Uterus (tissue), 4 donors: ENCODE measurements at places on chromosomes 11 and 22. TPM values are rescaled to one million over a fixed set of nuclear protein-coding genes. Genes with fewer than 3 reads are reported as not detected.

Gene HOATZ
- total RNA-seq: not detected

Gene APOBEC3H
- total RNA-seq: not detected

- DNase-seq: no peak
Observed at GRCh38 chr22:45554040-45554406, 51.3 kb downstream of the FBLN1 start.

Gene OR8A1
- total RNA-seq: not detected

Gene C11orf87
- not detected for total RNA-seq

GRCh38 chr22:30763815-30764673, 69.4 kb downstream of the OSBP2 start:
- DNase-seq: no peak

- no peak for DNase-seq
Observed at GRCh38 chr11:94558932-94559331, 8.2 kb upstream of the PIWIL4 start.

DNA sequence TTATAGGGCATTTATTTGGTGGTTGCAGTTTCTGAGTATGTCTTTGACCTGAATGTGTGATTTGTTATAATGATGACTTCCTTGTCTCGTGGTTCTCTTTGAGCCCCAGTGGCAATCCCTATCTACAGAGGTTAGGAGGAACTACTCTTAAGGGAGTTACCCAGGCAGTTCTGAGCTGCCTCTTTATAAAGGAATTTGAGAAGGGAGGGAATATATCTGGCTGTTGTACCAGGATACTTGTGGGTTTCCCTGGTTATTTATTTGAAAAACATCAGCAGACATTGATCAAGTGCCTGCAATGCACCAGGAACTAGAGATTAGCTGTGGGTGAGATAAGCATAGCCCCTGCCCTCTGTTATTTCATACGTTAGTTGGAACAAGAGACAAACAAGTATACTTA, 243.5 kb upstream of the ARHGAP20 start:
- DNase-seq: no peak

Gene CENPM
- not detected for total RNA-seq

- DNase-seq: no peak
Observed at GRCh38 chr11:133842730-133843129, 2.6 kb downstream of the SPATA19 start.

- no peak for DNase-seq
Observed at GRCh38 chr11:102110761-102111010, 439 bp downstream of the YAP1 start.

DNA sequence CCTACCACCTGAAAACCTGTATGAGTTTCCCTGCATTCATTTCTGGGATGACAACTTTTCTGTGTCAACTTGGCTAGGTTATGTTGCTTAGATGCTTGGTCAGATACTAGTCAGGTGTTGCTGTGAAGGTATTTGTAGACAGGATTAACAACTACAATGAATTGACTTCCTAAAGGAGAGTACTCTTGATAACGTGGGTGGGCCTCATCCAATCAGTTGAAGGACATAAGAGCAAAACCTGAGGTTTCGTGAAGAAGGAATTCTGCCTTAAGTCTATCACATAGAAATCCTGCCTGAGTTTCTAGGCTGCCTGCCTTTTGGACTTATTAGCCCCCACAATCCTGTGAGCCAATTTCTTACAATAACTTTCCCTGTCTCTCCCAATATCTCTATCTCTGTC, 81.2 kb upstream of the TBCEL start:
- DNase-seq: no peak

DNA sequence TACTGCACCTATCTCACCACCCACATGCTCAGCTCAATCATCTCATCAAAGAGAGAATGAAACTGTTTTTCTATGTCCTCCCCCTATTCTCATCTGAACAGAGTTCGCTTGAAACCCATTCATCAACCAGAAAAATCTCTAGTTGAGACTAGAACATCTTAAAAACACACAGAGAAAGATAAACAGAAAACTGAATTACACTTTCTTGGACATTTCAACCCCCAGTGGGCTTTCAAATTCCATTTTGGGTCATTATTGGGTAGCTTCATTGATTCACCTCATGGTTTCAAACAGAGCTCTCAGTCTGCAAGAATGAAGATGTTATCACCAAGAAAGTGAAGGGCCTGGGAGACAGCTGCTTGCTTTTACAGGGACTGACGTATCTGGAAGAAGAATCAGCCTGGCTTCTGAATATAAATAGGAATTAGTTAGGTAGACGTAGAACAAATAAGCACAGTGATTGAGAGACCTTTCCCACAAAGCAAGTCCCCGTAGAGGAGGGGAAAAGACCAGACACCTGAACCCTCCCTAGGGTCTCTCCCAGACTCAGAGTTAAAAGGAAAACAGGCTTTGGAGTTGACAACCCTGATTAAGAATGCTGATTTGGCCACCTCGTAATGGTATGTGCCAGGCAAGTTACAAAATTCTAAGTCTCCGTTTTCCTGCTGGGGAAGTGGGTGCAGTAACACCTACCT, 155.7 kb downstream of the BBOX1 start:
- no peak for DNase-seq

DNA sequence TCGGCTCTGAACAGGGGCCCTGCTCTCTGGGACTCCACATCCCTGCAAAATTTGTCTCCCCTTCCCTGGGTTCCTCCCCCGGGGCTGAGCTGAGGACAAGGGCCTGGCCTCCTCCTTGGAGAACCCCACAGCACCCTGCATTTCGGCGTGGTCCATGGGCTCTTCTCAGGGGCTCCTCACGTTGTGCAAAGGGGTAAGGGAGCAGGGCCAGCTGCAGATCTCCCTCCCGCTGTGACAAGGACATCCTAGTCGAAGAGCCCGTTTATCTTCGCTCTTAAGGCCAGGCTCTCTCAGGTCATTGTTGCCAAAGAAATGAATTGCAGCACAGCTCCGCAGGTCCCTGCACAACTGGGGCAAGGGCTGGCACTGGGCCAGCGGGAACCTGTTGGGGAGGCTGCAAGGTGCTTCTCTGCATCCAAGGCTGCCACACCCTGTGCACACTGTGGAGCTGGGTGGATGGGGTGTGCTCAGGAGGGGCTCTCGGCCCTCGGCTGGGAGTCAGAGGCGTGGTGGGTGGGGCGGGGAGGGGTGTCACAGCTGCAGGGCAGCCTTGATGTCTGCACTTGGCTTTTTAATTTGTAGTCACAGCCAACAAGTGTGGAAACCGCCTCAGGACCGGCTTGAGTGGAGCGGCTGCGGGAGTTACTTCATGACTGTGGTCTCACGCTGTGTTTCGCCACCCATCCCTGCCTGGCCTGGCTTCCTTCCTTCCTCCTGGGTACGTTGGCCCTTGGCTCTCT, 26.6 kb upstream of the SEPTIN5 start:
- DNase-seq: no peak

- DNase-seq: no peak
Observed at GRCh38 chr11:98069861-98070260, 950.9 kb upstream of the CNTN5 start.

- DNase-seq: no peak
Observed at GRCh38 chr11:8503910-8504364, 90.1 kb downstream of the STK33 start.

- DNase-seq: no peak
Observed at GRCh38 chr22:27419473-27419872, 382.1 kb downstream of the MN1 start.

DNA sequence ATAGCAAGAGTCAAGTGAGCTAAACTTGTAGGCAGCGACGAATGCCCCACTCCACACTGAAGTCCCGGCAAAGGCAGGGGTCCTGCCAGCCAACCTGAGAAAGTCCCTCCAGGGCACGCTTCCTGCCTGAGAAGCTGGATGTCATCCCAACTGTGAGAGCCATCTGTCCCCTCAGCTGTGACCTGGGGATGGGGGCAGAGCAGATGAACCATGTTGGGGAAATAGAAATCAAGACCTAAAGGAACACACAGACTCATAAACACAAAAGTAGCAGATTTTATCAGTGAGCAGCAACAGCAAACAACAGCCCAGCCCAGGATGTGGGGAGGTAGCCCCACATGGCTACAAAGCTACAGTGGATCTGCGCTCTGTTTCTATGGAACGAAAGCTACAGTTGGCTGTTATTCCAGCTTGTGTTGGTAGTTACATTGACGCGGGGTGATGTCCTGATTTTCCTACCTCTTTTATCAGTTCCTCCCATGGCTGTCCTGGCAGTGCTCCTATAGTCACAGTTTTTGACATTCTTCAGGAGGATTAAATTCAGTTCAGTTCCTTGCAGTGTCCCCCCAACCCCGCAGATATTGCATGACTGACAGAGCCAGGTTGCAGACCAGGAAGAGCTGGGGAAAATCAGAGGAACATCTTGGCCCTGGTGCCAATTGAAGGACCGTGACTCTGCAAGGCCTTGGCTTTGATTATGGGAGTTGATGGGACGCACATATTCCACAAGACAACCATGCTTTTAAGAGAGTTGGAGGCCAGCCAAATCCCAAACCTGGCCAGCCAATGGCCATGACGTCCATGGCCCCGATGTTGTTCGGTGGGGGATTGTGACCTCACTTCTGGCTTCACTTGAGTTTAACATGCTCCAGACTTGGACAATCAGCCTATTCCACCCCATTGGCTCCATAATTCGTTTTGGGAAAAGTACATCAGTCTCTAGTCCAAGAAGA, 14.6 kb downstream of the MRGPRD start:
- DNase-seq: peak; percentile 6

GRCh38 chr11:113162592-113162962, 151.8 kb upstream of the TTC12 start:
- DNase-seq: no peak

DNA sequence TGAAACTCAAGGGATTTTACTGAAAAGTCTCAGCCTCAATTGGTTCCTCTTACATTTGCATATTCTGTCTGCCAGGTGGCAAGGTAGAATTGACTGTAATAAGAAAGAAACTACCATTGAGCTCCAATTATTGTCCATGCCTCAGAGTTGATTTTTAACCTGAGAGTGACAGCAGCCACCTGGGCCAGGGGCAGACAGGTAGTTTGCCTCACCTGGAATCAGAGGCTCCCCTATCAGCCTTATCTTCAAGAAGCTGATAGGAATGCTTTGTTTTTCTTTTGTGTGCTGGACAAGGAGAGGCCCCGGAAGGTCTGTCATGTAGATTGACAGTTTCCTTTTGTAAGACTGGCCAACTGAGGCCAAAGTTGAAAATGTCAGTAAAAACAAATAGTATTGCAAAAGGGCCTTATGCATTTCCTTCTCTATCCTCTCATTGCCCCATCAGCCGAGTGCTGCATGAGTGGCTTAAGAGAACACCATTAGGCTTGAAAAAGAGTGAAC, 34.1 kb downstream of the CD44 start:
- DNase-seq: no peak

DNA sequence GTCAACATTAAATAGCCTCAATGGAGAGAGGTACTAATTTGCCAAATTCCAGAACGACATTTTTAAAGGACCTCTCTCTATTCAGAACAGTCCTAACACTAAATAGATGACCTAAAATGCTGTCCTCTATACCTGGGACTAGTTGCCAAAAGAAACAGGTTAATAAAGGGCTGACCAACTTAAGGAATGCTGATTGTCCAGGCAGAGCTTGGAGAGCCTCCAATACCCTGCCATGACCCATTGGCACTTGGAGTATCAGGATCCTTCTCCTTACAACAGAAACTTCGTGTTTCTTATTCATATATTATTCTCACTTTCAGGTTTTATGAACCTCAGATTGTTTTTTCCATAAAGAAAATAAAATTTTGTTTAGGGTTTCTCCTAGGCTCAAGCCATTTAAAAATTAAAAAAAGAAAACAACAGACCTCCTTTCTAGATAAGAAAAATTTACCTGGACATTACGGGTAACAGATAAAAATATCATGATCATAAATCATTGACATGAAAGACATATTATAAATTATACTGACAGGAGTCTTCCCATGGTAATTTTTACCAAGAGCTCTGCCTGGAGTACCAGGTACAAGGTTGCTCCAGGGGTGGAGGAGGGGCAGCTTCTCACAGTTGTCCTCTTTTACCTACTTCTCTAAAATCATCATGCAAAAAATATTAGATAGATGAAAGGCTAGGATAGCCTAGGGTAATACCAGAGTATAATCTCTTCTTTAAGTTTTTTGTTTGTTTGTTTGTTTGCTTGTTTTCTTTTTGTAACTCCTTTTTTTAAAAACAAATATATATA, 2.0 kb downstream of the LRRC4C start:
- DNase-seq: no peak

DNA sequence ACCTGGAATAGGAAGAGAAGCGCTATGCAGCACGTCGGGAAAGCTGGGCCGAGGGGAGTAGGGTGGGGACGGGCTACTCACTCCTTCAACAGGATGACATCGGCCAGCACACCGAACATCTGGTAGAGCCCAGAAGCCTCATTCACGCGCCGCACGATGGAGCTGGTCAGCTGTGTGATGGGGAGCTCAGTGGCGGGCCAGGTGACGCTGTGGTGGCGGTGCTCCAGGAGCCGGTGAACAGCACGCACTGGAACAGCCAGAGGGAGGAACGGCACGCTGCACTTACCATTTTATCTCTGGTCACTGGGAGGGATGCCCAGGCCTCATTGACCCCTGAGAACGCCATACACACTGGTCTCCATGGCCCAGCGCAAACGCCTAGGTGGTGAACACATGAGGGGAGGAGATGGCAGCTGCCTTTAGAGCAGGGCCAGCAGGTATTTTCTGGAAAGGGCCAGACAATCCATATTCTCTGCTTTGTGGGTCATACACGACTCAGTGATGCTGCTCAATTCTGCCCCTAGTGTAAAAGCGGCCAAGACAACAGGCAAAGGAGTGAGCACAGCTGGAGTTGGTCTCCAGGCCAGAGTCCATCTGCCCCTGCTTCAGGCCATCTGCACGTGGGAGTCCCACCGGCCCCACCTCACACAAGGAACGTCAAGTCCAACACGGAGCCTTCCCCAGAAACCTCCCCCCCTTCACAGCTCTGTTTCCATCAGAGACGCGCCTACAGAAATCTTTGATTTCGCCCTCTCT, 8.8 kb downstream of the FOXRED2 start:
- DNase-seq: peak; percentile 32

DNA sequence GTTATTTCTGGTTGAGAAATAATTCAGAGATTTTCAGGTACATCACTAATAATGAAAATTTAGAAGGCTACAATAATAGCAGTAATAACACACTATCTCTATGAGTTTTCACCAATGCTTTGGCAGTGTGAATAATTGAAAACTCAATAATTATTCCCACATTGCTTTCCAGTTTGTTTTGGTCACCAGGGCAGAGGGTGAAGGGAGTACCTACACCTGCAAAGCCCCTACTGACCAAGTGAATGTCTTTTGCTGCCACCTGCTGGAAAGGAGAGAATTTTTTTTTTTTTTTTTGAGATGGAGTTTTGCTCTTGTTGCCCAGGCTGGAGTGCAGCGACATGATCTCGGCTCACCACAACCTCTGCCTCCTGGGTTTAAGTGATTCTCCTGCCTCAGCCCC, 3.2 kb downstream of the NELL1 start:
- no peak for DNase-seq
